ENCODE measurements at places on chromosomes 3 and 15.

DNA sequence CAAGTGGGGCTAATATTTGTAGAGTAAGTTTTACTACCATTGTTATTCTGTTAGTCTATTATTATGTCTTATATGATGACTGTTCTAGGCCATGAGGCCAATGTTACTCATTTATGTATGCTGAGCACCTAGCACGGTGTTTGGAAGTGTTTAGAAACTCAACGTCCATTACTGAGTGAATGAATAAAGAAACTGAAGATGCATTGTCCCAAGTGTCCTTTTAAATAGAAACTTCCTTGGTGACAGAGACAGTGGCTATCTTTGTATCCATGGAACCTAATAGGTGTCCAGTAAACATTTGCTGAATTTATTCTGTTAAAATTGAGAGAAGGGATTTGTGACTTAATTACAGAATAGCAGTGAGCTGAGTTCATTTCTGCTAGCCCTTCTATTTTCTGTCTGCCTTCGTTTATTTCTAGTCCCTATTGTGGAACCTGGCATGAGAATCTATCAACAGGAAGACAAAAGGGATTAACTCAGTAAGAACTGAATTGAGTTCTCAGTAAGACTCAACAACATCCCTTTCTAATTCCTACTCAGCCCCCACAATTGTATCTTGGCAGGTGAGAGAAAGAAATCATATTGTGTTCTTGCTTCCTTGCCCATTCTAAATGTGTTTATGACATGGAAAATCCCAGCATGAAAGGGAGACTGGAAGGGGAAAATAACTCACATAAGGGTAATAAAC is 246.6 kb upstream of the LRRC3B start:
- no peak for DNase-seq

DNA sequence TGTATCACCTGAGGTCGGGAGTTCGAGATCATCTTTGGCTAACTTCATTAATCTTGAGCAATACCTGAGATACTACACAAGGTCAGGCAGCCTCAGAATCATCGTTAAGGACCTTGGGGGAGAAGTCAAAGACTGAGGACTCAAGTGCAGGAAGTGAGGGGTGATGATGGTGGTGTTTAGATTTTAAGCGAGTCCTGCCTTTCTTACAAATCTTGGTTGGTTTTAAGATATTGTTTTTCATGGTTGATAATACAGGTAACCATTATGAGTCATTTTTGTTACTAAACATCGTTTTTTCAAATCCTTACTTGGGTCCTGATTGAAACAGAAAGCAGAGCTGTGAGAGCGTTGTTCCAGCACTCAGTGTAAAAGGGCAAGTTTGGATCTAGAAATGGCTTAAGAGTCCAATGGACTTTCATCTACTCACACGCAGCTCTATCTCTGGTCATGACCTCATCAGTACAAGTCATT is 4.1 kb downstream of the RASGRP1 start:
- no peak for DNase-seq

DNA sequence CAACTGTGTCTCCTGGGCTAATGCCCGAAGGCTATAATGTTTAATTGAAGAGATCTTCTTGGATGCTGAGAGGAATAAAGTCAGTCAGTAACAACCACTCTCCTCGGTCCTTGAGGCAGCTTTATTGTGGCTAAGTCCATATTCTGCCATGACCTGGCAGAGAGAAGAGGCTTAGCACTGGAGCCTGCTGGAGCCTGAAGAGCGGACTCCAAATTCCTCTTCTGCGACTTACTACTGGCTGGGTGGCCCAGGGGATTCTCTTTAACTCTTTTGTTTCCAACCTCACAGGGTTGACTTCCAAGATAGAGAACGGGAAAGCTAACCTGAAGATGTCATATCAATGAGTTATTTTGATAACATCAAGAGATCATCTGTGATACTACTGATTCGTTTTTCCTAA is 71.1 kb downstream of the MYO1E start:
- no peak for DNase-seq

DNA sequence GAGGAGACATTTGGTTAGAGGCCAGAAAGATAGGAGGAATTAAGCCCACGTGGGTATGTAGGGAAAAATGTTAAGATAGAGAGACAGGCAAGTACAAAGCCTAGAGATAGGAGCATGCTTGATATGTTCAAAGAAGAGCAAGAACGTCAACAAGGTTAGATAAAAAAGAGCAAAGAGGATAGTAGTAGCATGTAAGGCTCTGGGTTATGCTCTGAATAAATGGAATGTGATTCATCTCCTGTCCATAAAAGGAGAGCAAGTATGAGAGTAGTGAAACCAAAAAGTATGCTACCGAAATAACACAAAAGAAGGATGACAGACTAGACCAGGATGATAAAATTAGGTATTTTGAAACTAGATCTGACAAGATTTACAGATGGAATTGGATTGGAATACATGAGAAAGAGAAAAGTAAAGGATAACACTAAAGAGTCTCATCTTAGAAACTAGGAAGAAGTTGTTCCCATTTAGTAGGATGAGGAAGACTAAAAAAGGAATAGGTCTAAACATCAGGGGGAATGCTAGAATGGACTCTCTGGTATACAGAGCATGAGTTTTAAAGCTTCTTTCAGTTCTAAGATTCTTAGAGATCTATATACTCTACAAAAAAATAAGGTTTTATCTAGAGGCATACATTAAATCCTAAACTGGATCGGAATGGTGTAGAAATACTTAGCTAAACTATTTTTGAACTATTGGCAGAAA is 59.1 kb downstream of the TRPM7 start:
- DNase-seq = no peak

DNA sequence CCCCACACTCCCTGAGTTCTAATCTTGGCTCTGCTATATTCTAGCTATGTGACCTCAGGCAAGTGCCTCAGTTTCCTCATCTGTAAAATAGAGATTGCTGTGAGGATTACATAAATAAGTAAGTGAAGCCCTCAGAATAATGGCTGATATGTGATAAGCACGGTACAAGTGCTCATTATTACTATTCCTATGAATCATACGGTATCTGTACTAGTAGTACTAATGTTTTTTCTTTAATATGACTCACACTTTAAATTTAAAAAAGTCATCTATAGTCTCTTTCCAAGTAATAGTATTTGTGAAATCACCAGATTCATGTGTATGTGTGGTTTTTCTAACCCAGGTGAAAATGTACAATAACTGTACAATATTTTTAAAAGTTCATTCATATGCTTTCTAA is 58.7 kb downstream of the CLDN11 start:
- DNase-seq = no peak

- DNase-seq = no peak
Measured at GRCh38 chr3:67376416-67376815, 278.0 kb downstream of the SUCLG2 start.

DNA sequence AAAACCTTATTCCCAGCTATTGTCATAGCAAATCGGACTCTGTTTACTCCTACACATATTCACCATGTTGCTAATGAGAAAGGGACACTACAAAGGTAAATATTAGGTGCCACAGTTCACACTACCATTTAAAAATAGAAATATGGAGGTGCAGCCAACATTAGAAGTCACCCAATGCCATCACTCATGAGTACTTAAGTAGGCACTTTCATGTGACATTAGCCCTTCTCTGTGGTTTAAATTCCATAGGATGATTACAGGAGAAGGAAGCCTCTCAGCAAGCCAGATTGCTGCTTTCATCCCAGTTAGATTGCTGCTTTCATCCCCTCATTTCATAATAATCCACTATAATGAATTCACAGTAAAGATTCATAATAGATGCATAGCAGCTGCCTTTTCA is 376.8 kb upstream of the ALCAM start:
- DNase-seq = no peak

DNA sequence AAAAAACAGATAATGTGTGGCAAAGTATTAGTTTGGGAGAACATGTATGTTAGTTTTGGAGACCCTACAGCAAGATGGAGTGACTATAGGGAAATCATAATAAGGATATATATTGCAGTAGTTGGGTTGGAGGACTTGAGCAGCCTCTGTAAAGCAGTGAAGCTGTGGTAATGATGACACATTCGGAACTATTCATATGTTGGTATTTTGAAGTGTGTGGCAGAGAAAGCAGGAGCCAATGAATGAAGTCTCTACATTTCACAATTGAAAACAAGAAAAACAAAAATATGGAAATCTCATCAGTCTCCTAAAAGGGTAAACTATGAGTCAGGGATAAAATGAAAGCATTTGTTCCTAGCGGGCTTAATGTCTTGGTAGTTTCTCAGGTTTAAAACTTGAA is 645.9 kb downstream of the OTOL1 start:
- DNase-seq = no peak

GRCh38 chr3:13343601-13344000 is 76.5 kb downstream of the NUP210 start:
- DNase-seq = no peak

DNA sequence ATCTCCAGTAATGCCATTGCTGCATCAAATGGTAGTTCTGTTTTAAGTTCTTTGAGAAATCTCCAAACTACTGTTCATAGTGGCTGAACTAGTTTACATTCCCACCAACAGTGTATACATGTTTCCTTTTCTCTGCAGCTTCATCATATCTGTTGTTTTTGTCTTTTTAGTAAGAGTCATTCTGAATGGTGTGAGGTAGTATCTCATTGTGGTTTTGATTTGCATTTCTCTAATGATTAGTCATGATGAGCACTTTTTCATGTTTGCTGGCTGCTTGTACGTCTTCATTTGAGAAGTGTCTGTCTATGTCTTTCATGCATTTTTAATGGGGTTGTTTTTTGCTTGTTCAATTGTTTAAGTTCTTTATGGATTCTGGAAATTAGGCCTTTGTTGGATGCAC is 10.2 kb upstream of the GCSAM start:
- no peak for DNase-seq

- no peak for DNase-seq
Measured at GRCh38 chr3:137294139-137294538, 336.4 kb downstream of the IL20RB start.

DNA sequence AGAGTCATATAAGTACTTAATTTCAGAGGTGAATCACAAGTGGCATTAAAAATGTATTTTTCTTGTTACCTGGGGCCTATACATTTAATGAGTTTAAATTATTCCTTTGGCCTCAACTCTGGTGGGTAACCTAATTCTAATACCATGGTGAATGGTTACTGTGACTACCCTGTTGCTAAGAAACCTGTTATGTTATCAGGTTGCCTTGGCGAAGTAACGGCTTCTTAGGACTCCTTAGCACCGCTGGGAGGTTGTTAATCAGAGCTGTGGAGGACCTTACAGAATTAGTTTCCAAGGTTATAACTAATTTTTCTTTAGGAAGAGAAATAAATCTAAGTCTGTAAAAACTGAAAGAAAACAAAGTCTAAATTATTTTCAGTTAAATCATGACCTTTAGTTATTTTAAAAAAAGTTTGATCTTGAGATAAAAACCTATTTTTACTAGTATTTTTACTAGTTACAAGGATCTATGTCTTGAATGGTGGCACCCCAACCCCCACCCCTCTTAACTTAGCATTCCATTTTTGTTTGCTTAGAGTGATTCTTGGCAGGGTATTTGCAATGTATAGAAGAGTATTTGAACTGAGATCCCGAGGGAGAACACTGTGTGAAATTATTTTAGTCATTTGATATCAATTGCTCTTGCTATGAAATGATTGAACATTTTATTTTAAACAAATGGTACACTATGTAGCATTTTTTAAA is 155.5 kb downstream of the FNDC3B start:
- no peak for DNase-seq
